Activated CD4-positive, alpha-beta memory T cell treated with anti-CD3 and anti-CD28 coated beads for 36 hours (primary cell): ENCODE measurements at places on chromosomes 4 and X.
A peak's percentile ranks its signal among the peaks of the same experiment; 100 is the strongest.

DNA sequence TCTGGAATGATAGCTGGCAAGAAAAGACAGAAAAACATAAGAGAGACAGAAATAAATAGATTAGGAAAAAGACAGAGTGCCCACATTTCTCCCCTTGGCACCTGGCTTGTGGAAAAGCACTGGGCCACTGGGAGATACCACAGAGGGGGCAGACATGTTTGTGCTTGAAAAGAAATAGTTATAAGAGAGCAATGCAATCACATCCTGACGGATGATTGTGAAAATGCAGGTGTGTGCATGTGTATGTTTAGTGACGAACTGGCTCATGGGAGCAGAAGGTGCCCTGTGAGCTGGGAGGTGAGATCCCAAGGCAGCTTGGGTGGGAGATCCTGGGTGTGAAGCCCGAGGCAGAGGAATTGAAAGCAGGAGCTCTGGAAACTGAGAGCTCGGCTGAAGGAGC, 617.9 kb downstream of the BCOR start:
- no peak for DNase-seq

DNA sequence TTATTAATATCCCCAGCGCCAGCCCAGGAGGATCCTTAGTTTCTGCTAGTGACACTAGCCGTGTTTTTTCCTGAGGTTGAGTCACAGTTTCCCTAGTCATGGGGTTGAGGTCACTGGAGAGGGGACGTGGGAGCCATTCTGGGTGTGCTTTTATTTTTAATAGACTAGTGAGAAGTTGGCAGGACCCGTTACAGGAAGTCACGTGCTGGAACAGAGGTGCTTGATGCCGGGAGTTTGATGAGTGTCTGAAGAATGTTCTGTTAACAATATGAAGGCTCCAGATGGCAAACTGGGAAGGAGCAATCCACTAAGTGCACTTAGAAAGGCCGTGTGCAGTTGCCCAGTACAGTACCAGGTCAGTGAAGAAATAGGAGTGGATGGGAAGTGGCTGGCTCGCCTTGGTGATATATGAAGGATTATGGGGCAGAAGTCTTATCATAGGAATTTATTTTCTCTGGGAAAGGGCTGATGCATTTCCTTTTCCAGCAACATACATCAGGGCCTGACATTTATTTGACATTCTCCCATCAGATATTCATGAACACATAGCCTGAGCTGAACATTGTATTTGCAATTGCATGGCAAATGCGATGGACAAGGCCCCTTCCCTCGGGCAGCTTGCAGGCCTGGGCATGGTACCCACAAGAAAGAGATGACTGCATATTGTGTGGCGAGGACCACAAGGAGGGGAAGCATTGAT, 291.8 kb downstream of the FBXW7 start:
- DNase-seq = no peak

DNA sequence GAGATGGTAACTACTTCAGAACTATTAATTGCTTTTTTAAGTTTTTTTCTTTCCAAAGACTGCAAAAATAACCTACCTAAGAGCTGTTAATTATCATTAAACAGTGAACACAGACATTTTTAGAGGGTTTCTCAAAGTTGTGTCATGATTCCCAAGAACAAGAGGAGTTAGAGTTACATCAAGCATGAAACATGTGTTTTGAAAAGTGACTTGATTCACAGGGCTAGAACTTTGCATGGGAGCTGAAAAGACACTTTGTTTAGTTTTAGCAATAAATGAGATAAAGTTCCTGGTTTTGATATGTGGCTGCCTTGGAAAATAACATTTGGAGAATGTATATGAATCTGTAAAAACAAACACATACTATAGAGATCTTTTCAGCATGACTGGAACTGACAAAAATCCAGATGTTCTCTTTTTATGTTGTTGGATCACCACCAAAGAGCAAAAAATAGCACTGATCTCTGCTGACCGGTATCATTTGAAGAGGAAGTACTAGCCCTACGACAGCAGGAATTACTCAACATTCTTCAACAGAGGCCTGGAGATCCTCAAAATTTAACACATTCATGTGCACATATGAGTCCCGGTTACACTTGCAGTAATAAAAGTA, 173.0 kb upstream of the PCDH18 start:
- DNase-seq = no peak

DNA sequence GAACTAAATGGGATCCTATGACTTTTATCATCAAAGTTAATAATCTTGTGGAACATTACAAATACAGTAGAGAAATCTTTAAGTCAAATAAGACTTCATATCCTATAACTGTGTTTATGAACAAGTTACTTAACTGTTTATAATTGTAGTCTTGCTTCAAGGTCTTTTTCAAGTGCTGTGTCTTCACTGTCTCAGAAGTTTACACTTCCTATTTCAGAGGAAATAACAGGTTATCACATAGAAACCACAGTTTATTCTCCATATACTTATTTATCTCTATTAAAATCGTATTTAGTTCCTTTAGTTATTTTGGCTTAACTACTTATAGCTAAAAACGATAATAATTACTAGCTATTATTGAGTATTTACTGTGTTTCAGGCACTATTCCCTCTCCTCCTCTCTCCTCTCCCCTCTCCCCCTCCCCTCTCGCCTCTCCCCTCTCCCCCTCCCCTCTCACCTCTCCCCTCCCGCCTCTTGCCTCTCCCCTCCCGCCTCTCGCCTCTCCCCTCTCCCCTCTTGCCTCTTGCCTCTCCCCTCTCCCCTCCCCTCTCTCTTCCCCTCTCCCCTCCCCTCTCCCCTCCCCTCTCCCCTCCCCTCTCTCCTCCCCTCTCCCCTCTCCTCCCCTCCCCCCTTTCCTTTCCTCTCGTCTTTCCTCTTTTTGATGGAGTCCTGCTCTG, 63.7 kb downstream of the RBPJ start:
- no peak for DNase-seq

- no peak for DNase-seq
These were observed 60.7 kb downstream of the HPGD start for GRCh38 chr4:174461466-174462106.

DNA sequence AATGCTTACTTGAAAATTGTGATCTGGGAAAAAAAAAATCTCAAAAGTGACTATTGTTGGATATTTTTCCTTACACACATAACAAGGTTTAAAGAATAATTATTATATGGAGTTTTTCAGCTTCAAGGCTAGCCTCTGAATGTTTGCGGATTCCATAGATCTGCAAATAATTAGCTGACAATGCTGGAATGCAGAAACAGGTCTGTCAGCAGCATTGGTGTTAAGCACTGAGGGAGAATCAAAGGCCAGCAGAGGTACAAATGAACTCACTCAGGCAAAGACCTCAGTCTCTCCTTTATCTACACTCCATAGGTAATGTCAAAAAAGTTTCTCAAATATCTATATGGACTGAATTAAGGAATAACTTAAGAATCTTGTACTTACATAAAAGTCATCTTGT, 35.1 kb downstream of the SMIM31 start:
- no peak for DNase-seq

DNA sequence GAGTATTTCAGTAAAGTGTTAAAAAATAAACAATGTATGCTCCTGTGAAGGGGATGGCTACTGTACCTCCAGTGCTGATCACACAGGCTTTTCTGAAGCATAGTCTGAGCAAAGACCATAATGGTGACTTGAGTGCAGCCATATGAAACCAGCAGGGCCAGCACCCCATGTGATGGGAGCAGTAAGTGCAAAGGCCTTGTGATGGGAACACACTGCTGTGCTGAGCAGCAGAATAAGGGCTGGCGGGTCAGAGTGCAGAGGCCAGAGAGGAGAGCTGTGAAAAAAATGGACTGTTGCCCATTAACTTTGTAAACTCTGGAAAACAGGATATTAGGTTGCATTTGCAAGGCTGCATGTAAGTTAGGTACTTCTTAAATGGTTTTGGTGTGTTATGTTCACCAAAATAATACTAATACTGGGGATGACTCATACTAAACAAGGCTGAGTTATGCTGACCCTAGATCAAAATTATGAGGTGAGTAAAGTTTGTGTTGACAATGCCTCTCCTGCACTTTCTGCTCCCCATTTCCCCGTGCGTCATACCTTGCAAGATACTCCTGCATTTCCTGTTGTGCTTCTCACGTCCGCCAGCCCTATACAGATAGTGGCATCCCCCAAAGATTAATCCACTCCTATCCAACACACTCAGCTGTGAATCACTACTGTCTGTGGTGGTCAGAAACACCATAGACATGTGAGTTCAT, 67.0 kb upstream of the FAM9A start:
- no peak for DNase-seq

DNA sequence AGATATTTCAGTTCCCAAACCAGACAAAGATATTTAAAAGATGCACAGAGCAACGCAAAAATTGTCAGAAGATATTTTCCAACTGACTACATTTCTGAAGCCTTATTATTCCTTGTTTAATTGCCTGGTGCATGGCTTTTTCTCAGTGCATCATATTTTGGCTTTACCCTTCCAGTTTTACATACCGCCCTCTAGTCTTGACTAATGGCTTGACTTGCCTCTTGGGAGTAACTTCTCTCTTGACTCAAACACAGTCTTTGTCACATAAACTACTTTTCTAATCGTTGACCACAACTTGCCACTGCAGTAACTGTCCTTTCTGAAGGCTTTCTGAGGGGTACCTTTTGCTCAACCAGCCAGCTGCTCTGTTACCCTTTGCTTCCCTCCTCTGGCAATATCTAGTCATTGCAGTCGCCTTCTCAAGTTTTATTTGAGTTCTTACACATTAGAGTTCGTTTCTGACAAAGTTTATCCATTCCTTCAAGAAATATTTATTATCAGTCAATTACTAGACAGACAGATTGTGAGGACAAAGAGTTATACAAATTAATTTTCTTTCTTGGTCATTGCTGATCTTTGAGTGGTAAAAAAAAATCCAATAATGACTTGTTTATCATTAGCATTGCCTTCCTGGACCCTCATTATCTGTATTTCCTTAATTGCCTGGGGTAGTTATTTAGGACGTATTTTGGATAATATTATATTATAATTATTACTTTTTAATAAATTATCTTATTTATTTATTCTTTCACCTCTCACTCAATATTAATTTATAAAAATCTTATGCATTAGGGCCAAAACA, 506.9 kb upstream of the PCDH10 start:
- no peak for DNase-seq

DNA sequence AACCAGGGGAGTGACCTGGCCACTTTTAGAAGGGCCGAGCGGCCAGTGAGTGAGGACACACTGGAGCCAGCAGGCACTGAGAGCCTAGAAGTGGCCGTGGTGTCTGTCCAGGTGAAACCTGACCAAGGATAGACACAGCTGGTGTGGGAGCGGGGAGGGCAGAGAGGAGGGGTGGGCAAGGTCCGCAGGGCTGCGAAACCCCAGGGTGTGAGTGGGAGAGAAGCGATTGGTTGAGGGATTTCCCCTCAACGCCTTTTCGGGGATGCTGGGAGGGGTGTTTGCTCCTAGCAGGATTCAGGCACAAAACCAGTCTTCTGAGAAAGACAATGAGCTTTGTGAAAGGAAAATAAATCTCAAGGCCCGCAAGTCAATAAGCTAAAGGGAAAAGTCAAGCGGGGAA, 33.2 kb upstream of the ARSD start:
- DNase-seq = no peak

DNA sequence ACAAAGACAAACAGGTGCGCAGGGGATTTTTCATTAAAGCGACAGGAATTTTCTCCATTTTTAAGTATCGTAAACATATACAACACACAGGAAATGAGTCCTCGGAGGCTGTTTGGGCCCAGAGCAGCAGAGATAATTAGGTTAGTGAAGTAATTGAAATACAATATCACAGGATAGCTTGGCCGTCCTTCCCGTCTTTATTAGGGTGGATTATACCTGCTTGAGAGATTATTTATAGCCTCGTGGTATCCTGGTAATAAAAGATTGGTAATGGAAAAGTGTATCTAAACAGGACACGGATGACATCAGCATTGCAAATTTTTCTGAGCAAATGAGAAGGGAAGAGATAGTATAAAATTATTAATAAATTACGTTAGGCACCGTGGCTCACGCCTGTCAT, 68.2 kb downstream of the CRLF2 start:
- no peak for DNase-seq

- no peak for DNase-seq
These were observed 182.5 kb upstream of the INTU start for GRCh38 chr4:127450276-127450675.

GRCh38 chr4:2497931-2498330, 29.0 kb downstream of the RNF4 start:
- DNase-seq = no peak

DNA sequence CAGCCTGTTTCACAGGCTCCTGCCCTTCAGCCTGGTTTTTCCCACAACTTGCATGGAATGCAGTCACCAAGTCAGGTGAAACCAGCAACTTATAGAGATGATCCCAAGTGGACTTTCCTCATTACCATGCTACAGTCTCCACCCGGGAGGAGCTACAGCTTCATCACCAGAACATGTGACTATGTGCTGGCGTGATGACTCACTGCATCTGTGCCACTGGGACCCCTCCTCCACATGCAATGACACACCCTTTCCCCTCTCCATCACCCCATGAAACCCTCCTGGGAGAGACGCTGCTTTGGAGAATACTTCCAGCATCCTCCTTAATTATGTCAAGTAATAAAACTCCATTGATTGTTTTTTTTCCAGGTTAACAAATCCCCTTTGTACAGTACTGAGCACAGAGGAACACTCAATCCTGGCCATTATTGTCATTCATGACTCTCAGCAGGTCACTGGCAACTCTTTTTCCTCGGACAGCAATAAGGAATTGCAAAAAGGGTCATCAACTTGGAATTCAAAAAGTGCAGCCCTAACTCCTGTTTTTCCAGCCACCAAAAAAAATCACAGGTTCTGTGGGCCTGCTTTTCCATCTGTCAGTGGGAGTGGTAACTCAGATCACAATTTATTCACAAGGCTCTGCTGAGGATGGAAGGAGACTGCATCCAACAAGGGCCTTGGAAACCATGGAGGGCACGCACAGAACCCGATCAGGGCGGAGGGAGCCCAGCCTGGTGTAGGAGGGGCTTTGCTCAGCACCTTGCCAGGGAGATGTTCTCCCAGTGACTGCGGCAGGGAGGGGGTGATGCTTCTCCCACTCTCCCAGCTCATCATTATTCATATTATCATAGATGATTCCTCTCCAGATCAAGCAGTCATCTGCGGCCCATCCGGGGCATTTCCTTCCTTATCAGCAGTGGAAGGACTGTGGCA, 17.4 kb downstream of the QDPR start:
- DNase-seq = peak; percentile 19

GRCh38 chr4:49000806-49001205, 14.7 kb downstream of the CWH43 start:
- DNase-seq = no peak

DNA sequence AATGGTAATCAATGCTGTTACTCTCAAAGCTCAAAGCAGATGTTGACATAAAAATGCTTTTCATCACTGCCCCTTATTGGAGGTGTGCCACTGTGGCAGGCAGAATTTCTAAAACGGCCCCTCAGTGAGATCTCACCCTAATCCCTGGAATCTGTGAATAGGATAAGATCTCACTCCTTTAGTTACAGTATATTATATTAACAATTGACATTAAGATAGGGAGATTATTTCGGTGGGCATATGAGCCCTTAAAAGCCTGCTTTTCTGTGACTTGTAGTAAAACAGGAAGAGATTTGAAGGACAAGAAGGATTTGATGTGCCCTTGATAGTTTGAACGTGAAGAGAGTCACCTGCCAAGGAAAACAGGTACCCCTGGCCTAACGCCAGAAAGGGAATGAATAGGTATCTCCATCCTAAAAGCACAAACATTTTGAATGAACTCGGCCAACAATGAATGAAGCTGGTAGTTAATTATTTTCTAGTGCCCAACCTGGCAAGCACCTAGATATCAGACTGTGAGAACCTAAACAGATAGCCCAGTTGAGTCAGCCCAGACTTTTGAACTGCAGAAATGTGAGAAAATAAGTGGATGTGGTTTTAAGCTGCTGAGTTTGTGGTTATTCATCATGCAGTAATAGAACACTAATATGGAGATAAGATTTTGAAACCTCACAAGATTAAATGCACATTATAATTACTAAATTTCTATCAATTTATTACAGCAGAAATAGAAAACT, 881.6 kb downstream of the PCDH18 start:
- DNase-seq = no peak
